Brain (organoid and tissue), 16 donors: ENCODE measurements at places on chromosomes 3 and 15. TPM values are rescaled to one million over a fixed set of nuclear protein-coding genes. Genes with fewer than 3 reads are reported as not detected.

DNA sequence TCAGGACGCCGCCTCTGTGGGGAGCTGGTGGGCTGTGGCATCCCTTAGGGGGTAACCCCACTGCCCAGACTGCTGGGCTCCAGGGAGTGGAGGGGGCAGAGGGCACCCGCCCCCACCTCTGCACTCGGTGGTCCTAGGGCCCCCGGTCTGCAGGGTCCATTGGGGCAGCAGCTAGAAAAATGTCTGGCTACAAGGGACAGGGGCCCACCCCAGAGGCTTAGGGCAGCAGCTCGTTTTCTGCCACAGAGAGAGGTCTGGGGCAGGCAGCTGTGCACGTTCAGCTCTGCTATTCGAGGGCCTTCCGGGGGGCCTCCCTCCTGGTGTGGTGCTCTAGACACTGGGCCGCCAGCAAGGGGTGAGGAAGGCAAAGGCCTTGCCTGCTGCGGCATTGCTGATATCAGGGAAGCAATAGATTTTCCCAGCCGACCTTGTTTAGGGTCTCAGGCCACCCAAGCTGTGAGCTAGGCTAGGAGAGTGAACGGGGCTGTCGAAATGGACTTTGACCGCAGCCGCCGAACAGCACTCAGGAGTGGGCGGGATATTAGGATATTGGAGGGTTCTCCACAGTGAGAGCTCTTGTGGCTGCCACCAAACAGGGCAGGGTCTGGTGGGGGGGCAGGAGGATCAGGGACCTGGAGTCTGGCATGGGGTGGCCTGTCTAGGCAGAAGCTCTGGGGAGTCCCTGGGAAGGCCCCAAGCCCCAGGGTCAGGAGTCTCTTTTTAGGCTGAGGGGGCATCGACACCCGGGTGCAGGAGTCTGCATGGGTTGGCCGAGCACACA lies 61.4 kb upstream of the KLF13 start:
- DNase-seq: no peak

GRCh38 chr3:146380046-146380445 lies 89.3 kb downstream of the PLSCR2 start:
- DNase-seq: no peak

The CHAC1 gene
- polyA plus RNA-seq: 16.9 TPM

GRCh38 chr3:23880703-23881339 lies 36.0 kb downstream of the NKIRAS1 start:
- no peak for DNase-seq

The KLF15 gene
- polyA plus RNA-seq: 11.0 TPM

The IL5RA gene
- polyA plus RNA-seq: 8.1 TPM

DNA sequence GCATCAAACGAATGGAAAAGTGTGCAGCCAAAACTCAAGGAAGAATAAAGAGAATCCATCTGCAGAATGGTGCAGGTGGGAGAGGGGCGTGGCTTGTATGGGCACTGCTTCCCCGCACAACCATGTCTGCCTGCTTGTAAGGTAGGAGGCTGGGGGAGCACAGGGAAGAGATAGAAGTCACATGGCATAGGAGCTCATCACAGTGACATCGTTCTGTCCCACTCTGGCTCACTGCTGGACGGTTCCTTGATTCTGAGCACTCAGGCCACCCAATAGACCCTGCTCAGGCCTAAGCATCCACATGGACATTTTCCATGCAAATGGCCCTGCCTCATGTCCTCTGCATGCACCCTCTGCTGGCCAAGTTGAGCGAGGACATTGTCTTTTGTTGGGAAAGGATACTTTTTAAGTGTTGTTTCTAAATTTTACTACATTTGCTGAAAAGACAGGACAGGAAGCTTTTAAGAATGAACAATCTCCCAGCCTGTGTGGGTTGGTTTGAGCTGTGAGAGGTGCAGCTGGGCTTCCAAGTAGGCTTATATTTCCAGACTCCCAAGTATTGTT lies 3.1 kb downstream of the MYLK start:
- DNase-seq: no peak

DNA sequence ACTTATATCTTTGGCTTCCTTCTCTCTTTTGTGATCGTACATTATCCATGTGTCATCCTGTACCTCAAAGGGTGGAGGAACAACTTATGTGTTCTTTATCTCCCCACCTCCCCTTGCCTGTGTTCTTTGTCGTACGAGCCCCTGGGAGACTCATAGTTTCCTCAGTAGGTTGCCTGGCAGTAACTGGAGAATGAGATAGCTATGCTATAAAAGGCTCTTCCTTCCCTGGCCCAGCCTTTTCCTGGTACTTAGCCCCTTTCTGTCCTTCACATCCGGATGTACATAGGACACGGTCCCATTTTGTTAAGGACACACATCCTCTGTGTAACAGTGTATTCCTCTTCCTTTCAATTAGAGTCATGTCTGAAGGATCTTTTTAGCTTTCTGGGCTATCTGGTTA lies 32.1 kb downstream of the PLCL2 start:
- no peak for DNase-seq

The SLC28A2 gene
- not detected for polyA plus RNA-seq

The SPTBN5 gene
- polyA plus RNA-seq: 0.12 TPM

GRCh38 chr3:5078151-5078550 lies 43.9 kb upstream of the ARL8B start:
- DNase-seq: no peak

DNA sequence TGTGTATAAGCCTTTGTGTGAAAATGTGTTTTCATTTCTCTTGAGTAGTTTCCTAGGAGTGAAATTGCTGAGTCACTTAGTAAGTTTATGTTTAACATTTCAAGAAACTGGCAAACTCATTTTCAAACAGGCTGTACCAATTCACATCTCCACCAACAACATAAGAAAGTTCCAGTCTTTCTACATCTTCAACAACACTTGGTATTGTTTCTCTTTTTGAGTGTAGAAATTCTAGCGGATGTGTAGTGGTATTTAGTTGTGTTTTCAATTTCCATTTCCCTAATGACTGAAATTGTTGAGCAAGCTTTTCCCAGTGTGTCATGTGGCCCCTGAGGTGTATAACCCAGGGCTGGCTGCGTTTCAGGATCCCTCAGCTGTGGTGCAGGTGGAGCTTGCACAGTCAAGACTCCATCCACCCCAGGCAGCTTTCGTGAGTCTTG lies 258.5 kb downstream of the PDCD6IP start:
- DNase-seq: no peak

The GPR62 gene
- polyA plus RNA-seq: 8.9 TPM

DNA sequence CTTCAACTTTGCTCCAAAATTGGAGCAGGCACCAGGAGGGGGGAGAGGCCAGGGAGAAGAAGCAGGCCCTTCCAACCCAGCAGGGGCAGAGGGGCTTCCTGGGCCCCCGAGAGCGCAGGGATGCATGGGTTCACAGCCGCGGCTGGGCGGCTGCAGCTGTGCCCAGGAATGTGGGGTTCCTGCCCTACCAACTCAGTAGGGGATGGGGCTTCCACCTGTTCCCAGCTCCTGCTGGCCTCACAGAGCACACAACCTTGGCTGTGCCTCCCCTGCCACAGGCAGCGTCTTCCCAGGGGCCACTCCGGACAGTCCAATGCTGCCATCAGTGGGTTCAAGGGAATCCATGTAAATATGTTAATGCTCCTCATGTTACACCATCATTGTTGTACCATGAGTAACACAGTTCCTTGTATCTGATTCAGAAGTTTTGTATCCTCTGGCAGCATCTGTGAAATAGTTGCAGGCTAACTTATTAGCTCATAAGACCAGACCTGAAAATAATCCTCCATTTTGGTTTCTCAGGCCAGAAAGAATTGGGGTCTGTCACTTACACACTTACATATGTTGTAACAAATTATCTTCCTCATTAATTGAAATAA lies 12.1 kb upstream of the SIAH2 start:
- DNase-seq: no peak

- no peak for DNase-seq
Observed at GRCh38 chr15:69789648-69790393, 307.9 kb downstream of the TLE3 start.

The ITIH1 gene
- not detected for polyA plus RNA-seq

The C3orf49 gene
- not detected for polyA plus RNA-seq

- DNase-seq: no peak
Observed at GRCh38 chr3:197468866-197469382, 86.8 kb downstream of the BDH1 start.
